ENCODE measurements at places on chromosomes 12 and 14. TPM values are rescaled to one million over a fixed set of nuclear protein-coding genes. Genes with fewer than 3 reads are reported as not detected.

LRRC74A gene
- polyA plus RNA-seq = not detected

LRFN5 gene
- polyA plus RNA-seq = 0.11 TPM

KIAA0586 gene
- polyA plus RNA-seq = 6.0 TPM

PZP gene
- 0.42 TPM for polyA plus RNA-seq

DNA sequence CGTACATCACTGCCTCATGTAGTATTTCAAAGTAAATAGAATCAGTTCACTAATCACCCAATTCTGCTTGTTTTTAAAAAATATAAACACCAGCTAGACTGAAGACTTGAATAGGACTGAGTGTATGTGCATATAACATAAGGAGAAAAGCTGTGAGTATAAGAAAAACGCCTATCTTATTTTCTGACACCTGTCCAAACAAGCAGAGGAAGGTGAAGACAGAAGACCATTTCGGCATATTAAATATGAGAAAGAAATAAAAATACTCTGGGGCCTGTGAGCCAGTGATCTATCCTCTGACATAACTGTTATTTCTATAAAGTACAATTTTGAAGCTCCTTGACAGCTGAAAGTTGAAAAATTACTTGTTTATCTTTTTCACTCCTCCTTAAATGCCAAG is 111.3 kb upstream of the EEA1 start:
- DNase-seq = no peak

GRCh38 chr14:72577521-72577920 is 316.4 kb downstream of the DPF3 start:
- DNase-seq = no peak

GRCh38 chr14:23408307-23408630 is 196 bp upstream of the MYH6 start:
- DNase-seq = no peak

- no peak for DNase-seq
These were observed 43.0 kb downstream of the SMOC1 start for GRCh38 chr14:69922198-69922597.

DNA sequence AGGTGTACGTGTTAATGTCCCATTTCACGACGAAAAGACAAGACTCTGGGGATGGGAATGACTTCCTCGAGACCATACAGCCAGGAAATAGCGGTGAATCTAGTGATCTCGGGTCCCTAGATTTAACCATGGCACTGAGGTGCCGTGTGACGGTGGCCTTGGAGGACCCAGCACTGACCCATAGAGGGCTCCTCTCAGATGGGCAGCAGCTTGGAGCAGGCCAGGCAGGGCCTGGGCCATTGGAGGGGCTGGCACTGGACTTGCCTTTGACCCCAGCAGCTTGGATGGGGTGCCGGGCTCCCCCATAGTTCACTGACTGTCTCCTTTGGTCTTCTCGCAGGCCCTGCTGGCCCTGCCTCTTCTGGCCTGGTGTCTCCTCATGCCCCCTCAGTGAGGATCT is 5.4 kb downstream of the TCL1B start:
- no peak for DNase-seq

ANO2 gene
- polyA plus RNA-seq = 3.8 TPM

AQP2 gene
- polyA plus RNA-seq = not detected

GPR162 gene
- 7.7 TPM for polyA plus RNA-seq

DNA sequence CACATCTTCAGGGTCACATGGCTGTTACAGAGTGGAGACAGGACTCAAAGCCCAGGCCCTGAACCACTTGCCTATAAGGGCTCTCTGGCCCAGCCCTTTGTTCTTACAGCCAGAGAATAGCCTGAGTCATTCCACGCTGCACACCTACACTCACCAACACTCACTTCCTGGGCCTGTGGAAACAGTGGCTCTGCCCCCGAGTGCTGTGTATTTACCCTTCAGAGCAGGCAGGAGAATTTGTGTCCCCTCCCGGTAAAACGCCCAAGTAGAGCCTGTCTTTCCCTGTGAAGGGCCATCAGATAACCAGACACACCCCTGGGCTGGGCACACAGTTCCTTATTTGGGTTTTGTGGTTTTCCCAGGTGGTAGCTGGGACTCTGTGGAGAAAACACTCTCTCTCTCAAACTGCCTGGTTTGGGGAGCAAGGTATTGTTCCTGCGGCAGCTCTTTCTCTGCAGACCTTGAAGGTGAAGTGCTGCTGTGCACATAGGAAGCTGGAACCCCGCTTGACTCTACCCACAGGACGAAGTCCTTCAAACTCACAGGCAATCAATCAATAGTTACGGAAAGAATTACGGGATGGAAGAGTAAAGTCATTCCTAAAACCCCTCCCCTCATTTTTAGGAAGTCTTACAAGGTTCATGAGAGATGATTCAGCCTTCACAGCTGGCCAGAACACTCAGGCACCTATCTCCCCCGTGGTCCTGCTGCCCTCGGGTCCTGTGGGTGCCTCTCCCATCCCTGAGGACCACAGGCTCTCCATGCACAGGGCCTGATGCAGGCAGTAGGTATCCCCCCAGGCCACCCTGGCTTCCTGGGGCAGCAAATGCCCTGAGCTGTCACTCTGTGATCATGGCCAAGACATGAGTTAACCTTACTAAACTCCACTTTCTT is 20.3 kb downstream of the FIGNL2 start:
- DNase-seq = no peak

DNA sequence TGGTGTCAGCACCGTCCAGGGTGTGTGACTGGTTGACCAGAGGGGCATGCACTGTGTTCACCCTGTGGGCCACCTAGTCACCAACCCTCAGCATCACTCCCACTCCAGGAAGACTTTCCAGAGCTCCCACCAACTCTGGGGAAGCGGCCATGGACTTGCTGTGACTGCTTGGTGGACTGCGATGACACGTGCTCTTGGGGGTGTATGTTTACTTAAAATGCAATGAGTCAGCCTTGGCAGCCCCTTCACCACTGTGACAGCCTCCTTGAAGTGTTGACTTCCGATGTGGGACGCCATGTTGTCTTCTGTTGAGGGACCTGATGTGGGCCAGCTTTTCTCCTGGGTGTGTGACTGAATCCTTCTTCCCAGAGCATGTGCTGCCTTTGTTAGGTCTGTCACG is 151.1 kb upstream of the RTL1 start:
- DNase-seq = peak; percentile 7

All from heart left ventricle (tissue), 16 donors.